ENCODE measurements at places on chromosomes 7 and 10.

GRCh38 chr7:1752771-1753563, 82.9 kb downstream of the ELFN1 start:
- no peak for DNase-seq

GRCh38 chr10:642186-642890, 47.1 kb downstream of the DIP2C start:
- DNase-seq = no peak

DNA sequence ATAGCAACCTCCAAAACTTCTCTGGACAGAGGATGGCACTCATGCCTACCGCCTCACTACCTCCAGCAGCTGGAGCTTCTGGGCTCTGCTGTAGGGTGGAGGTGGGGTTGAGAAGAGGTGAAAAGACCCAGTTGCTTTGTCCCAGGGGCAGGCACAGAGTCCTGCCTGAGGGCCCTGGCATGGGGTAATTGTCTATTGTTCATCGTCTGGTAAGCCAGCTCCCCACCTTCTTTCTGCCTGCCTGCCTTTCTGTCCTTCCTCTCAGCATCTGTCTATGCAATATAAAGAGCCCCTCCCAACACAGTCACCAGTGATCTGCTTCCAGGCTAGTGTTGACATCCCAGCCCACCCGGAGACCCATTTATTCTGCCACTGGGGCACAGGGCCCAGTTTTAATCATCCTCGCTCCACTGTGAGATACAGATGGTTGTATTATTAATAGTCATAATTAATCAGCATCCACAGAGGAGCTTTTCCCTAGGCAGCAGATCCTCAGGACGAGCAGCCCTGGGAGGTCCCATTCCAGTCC, 39.0 kb downstream of the ZMIZ1 start:
- no peak for DNase-seq

DNA sequence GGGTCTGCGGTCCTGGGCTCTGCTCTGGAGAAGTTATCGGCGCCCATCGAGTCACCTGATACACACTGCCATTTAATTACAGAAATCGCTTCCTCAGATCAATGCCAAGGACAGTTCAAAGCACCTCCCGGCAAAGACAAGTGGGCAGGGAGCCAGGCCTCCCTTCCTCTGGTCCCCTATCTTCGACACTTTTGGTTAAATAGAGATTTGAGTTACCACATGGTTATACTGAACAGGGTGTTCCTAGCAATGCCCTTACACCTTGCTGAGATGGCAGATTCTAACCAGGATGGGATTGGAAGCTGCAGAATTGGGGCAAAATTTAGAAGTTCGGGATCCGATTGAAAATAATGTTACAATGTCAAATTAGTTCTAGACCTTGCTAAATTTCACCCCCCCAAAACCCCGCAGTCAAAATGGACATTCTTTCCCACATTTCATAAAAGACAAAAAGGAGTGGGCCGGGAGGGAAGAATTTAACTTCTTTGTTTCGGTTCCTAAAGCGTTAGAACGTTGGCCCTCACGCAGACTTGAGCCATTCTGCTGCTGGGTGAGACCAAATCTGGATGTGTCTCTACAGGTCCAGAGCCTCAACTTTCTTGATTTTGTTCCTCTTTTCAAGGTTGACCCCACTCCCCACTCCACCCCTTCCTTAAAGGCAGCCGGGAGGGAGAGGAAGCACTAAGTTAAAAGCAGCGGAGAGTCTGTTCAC, 2.2 kb upstream of the DLX5 start:
- DNase-seq = no peak

DNA sequence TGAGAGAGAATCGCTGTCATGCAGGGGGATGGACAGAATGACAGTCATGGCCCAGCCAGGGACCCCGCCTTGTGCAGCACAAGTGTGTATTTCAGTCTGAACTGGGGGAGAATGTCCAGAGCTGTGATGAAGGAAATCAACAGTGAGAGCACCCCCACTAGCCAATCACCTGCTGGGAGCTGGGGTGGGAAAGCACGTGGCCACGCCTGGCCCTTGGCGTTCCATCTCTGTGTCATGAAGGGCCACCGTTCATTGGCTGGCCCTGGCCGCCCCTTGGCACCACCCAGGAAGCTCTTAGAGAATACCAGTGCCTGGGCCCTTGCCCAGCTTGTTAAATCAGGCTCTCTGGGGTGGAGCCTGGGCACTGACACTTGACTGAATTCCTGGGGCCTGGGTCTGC, 22.8 kb downstream of the GRID1 start:
- no peak for DNase-seq

- no peak for DNase-seq
Observed at GRCh38 chr7:90772410-90772809, 176.3 kb downstream of the CDK14 start.

All from NCI-H524 treated with DMSO at 0.1 percent for 48 hours (cell line).